ENCODE measurements at places on chromosomes 1 and 21. TPM values are rescaled to one million over a fixed set of nuclear protein-coding genes. Genes with fewer than 3 reads are reported as not detected.

Gene AMPD1
- total RNA-seq = 0.69 TPM

Gene AGMAT
- 8.9 TPM for total RNA-seq

Gene FCGR1A
- total RNA-seq = not detected

Gene IFNGR2
- total RNA-seq = 10.2 TPM

Gene PRMT2
- 90.4 TPM for total RNA-seq

Gene MSH4
- 0.22 TPM for total RNA-seq

- DNase-seq = no peak
These were observed 307.9 kb downstream of the SMYD3 start for GRCh38 chr1:246199086-246199645.

GRCh38 chr1:12434174-12434573 lies 183.8 kb downstream of the DHRS3 start:
- DNase-seq = no peak

GRCh38 chr1:46612937-46613660 lies 3.5 kb downstream of the MOB3C start:
- DNase-seq = no peak

DNA sequence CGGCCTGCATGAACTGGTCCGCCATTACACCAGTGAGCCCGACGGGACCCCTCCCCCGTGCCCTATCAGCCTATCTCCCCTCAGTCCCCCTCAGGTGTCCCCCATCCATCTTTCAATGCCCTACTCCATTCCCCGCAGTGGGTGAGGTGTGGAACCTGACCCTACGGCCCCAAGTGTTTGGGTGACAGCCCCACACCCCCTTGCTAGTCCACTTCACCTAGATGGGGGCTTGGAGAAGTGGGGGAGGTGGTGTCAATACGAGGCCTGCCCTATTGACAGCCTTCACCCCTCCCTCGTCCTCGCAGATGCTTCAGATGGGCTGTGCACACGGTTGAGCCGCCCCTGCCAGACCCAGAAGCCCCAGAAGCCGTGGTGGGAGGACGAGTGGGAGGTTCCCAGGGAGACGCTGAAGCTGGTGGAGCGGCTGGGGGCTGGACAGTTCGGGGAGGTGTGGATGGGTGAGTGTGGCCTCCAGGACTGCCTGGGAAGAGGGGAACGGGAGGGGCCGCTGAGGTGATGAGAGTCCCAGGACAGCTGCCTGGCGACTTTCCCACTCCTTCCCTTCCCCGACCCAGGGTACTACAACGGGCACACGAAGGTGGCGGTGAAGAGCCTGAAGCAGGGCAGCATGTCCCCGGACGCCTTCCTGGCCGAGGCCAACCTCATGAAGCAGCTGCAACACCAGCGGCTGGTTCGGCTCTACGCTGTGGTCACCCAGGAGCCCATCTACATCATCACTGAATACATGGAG lies 15.7 kb upstream of the HDAC1 start:
- no peak for DNase-seq

DNA sequence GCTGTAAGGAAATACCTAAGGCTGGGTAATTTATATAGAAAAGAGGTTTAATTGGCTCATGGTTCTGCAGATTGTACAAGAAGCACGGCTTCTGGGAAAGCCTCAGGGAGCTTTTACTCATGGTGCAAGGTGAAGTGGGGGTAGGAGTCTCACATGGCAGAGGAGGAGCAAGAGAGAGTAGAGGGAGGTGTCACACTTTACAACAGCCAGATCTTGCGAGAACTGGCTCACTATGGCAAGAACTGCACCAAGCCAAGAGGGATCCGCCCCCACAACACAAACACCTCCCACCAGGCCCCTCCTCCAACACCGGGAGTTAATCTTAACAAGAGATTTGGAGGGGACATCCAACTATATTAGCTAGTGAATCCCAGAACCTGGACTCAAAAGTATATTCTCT lies 135.4 kb upstream of the SOD1 start:
- DNase-seq = no peak

DNA sequence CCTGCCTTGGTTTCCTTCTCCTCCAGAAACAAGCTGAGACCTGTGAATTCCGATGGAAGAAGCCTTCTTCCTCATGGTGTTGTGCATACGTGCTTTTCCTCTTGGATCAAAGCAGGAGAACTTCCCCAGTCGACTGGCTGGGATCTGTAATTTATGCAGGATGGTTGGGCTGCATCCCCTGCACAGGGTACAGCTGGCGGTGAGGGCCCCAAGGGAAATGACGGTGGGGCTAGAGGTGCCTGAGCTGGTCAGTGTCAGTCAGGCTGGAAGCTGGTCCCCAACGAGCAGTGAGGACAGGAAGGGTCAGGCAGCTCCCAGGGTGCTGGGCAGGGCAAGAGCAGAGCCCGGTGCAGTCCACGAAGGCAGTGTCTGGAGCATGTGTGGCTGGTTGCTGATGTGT lies 106.7 kb downstream of the CNIH3 start:
- no peak for DNase-seq

- DNase-seq = no peak
These were observed 59.2 kb downstream of the USP25 start for GRCh38 chr21:15788847-15789523.

DNA sequence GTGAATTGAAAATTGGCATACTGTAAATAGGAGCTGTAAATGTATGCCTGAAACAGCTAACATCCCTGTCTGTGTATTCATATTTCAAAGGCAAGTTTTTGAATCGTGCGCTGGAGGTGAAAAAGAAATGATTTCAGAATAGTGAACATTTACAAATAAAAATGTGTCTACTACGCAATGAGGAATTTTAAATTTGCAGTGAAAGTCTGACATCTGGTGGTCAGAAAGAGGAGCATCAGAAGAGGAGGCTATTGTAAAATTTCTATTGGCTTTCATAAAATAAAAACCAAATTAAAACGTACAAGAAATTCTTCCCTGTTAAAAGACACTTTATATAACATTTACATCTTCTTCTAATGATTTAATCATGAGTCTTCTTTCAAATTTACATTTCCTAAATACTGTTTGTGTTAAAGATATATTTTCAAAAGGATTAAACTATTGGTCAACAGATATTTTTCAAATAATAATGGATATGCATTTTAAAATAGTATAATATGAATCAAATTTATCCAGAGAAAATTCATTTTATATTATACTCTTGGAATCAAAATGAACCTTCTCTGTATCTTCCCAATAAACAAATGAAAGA lies 113.7 kb upstream of the RRP15 start:
- peak; percentile 28 for DNase-seq

DNA sequence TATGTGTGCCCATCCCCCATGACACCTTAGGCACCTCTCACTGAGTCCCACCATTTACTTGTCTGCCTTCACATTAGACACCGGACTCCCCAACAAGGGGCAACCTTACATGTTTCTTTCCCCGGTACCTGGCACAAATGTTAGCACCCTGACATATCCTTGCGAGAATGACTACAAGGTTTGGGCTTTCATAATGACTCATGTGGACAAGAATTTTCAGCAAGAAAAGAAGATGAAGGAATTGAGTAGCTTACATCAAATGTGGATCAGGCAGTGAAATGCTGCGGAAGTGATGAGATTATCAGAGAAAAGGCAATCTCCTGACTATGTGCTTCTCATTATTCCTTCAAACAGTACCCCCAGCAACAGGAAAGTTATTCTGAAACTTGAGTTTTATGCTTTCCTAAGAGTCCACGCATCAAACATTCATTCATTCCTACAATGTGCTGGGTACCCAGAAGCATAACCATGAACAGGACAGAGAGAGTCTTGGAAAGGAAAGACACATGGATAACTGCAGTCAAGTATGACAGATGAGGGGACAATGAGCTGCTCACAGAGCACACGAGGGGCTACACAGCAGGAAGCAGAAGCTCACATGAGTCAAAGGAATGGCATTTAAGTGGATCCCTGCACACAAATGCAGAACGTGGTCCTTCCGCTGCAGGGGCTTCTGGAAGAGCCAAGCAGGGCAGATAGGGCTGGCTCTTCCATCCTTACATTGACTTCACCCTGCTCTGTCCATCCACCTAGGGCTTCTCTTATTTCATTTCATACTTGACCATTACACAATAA lies 112.1 kb downstream of the PCNX2 start:
- no peak for DNase-seq

DNA sequence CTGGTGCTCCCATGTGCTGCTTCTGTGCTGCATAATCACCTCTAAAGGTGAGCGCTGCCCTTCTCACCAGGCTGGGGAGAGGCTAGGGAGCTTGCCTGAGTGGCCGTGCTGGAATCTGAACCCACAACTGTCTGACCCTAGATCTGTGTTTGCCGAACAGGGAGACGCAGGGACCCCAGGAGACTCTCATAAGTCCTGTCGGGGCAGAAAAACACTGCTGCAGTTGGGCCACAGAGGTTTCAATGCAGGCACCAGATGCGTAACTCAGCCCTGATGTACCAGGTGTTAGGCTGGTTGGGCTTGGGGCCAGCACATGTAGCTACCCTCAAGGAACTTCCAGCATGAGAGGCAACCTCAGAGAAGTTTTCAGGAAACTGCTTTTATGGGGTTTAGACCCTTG lies 49.5 kb upstream of the DMRTB1 start:
- no peak for DNase-seq

DNA sequence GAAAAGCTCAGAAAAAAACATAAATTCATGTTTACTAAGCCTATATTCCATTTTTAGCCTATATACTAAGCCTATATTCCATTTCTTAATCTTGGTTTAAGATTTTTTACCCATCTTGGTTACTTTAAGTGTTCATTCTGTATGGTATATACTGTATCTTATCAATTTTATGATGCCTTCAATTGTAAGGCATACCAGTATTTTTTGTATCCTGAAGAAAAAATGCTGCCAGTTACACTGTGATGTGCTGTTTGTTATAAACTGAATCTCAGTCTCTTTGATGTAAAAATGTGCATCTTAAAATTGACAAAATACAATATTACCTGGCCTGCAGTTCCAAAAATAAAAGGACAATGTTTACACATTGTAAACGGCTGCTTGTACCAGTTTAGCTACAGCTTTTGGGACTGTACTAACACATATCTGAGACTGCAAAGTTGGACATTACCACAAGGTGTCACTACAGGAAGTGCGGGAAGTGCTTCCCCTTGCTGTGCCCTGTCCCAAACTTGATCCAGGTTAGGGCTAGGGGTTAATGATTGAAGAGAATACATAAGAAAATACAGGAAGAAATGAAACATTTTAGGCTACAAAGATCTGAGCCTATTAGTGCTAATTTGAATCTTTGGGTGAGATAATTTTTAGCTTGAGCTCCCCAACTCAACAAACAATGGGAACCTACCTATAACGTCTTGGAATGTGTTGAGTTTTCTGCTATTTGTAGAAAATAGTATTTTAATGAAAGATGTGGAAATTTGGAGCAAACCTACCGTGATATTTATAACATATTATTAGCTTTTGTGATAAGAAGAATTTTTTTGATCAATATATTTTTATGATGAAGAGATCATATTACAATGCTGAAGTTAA lies 108.9 kb downstream of the LBR start:
- peak; percentile 28 for DNase-seq

DNA sequence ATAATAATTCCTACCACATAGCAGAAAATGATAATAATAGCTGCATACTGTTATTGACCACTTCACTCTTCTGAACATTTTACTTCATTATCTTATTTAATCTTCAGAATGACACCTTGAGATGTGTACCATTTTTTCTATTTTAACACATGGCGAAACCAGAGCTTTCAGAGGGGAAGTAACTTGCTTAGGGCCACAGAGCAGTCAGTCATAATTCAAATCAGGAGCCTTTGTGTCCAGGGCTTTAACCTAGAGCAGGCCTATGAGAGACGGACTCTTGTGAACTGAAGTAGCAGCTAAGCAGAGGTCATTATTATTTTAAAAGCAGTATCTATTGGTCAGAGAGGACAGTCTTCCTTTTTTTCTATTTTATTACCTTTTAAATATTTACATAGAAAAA lies 114.0 kb downstream of the ROR1 start:
- DNase-seq = no peak

DNA sequence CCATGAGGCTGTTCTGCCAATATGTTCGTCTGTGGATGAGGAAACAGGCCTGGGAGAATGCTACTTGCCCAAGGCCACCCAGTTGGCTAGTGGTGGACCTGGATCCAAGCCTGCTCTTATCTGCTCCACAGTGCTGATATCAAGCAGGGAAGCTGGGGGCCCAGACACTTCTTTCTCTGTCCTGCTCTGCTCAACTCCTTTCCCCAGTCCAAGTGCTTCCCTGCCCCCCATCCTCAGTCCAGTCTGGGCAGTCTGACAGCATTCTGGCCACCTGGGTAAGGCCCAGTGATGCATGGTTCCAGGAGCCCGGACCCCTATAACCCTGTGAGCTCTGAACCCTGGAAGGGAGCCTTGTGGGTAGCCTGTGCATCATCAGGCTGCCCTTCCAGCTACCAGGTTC lies 4.2 kb upstream of the PAQR7 start:
- no peak for DNase-seq

- no peak for DNase-seq
These were observed 31.8 kb downstream of the ZNF684 start for GRCh38 chr1:40563266-40563665.

GRCh38 chr21:36699546-36700294 lies 805 bp downstream of the SIM2 start:
- no peak for DNase-seq

DNA sequence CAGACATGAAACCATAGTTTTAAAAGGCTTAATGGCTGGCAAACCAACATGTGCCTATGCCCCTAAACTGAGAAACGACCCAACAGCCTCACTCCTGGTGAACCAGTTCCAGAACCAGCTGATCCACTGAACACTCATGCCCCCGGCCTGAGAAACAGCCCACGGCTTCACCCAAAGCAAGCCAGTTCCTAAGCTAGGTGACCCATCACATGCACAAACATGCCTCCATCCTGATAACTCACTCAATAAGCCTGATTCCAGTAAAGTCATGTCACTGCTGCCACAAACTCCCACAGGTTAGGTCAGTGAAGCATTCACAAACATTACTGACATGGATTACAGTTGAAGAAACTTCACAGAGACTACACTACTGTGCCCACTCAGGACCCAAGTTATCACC lies 161.6 kb downstream of the USH2A start:
- DNase-seq = no peak

- no peak for DNase-seq
These were observed 111.4 kb upstream of the BMP8A start for GRCh38 chr1:39380036-39380435.

DNA sequence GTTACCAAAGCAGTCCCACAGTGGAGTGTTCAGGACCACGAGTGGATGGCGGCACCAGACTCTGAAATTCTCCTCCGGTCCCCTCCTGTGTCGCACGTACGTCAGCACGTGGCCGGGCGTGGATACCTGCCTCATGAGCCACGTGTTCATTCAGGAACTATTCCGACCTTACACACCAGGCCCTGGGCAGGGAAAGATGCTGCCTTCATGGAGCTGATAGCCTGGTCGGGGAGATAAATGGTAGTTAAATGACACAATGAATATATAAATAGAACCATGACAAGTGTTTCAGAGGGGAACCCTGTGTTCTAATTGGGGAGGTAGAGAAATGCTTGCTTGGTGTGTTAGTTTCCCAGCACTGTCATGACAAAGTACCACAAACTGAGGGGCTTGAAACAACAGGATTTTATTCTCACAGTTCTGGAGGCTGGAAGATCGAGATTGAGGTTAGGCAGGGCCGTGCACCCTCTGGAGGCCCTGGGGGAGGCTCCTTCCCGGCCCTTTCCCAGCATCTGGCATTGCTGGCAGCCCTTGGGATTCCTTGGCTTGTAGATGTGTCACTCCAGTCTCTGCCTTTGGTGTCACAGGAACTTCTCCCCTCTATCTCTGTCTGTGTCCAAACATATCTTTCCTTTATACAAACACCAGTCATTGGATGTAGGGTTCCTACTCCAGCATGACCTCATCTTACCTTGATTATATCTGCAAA lies 28.9 kb upstream of the GPR137B start:
- no peak for DNase-seq

GRCh38 chr1:24235921-24236788 lies 49.1 kb upstream of the IFNLR1 start:
- DNase-seq = no peak
